T-cell (primary cell): ENCODE measurements at places on chromosomes 16 and 17. TPM values are rescaled to one million over a fixed set of nuclear protein-coding genes. Genes with fewer than 3 reads are reported as not detected.

DNA sequence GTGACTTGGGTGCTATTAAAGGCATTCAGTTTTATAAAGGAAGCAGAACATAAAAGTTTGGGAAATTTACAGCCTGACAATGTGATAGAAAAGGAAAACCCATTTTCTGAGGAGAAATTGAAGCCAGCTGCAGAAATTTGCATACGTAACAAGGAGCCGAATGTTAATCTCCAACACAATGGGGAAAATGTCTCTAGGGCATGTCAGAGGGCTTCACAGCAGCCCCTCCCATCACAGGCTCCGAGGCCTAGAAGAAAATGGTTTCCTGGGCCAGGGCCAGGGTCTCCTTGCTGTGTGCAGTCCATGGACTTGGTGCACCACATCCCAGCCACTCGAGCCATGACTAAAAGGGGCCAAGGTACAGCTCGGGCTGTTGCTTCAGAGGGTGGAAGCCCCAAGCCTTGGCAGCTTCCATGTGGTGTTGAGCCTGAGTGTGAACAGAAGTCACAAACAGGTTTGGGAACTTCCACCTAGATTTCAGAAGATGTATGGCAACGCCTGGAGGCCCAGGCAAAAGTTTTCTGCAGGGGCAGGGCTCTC lies 23.9 kb upstream of the TOM1L1 start:
- no peak for DNase-seq

- DNase-seq, result no peak
Measured at GRCh38 chr17:75288359-75288758, 874 bp downstream of the SLC25A19 start.

The CACNG3 gene
- total RNA-seq, result not detected

The GSPT1 gene
- total RNA-seq, result 88.2 TPM

The CLEC10A gene
- not detected for total RNA-seq
